ENCODE measurements at places on chromosomes 7 and 10.

DNA sequence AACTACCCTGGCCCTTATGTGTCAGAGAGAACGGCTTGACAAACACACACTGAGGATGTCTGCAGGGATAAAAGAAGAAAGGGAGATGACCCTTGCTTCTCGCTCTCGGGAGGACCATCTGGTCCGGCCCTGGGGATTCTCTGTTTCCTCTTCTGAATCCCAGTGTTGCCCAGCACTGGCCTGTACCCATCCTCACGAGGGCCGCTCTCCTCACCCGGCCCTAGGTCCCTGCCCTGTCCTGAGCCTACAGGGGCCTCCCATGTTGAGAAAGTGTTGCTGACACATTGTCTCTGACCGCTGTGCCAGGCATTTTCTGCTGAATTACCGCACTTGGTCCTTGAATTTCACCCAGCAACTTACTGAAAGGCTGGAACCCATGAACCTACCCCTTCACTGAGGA is 171.9 kb upstream of the LANCL2 start:
- DNase-seq, result no peak

GRCh38 chr7:81721437-81721836 is 48.4 kb downstream of the HGF start:
- DNase-seq, result no peak

DNA sequence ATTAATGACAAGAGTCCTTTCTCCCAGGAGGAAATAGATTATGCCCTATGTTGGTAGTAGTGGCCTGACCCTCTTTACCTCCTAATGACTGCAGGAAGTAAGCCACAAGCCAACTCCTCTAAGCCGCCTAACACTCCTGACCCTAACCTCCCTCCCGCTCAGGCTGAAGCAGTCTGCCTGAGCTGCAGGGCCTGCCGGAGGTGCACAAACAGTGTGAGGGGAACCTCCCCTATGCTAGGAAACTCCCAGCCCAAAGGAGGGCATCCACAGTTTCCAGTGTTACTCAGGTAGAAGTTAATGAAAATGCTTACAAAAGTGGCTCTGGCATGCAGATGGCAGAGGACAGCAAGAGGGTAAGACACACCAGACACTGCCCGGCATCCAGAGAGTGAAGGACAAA is 294.4 kb upstream of the GALNT17 start:
- DNase-seq, result no peak

DNA sequence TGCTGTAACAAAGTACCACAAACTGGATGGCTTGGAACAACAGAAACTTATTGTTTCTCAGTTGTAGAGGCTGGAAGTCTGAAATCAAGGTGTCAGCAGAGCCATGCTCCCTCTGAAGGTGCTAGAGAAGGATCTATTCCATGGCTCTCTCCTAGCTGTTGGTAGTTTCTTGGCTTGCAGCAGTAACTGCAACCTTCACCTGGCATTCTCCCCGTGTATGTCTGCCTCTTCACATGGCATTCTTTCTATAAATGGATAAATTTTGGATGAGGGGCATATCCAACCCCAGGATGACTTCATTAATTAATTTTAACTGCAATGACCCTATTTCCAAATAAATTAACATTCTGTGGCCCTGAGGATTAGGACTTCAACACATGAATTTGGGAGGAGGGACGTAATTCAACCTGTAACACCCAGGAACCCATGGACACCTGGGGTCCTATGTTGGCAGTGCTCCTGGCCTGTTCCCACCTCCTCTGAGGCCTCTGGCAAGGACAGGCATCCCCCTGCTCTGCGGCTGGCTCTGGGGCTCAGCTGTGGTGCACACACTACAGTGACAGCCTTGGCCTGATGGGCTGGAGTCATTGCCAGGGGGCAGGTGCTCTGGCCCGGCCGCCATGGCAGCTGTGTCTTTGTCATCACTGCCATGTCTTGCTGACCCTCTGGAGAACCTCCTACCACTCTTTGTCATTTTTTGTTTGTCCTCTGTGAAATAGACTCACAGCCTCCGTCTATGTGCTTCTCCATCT is 30.8 kb downstream of the LSMEM1 start:
- no peak for DNase-seq

- DNase-seq, result no peak
These were observed 145.6 kb upstream of the FAM20C start for GRCh38 chr7:46830-47140.

- DNase-seq, result no peak
These were observed 3.3 kb downstream of the GOLGA7B start for GRCh38 chr10:97852840-97853405.

GRCh38 chr7:129187681-129188371 is 607 bp upstream of the SMO start:
- no peak for DNase-seq

DNA sequence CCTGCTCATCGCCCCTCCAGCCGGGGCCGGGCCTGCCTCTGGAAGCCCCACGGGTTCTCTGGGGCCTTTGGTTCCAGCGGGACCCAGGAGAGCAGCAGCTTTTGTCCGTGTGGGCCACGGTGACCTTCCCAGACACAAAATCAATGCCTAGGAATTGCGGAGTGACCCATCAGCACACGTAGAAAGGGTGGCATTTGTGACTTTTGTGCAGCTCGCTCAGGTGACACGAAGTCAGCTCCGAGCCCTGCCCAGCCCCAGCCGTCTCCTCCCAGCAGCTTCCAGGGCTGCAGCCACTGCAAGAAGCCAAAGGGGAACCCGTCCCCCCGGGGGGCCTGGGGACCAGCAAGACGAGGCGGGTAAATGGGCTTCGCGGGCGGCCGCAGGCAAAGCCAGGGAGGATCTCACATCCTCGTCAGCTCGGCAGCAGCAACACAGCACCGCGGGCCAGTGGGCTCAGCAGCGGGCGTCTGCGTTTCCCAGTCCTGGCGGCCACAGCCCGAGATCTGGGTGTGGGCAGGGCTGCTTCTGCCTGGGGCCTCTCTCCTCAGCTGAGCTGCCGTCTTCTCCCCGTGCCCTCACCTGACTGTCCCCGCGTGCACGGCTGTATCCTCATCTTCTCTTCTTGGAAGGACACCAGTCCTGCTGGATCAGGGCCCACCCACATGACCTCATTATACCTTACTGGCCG is 88.5 kb downstream of the PAXIP1 start:
- no peak for DNase-seq

GRCh38 chr7:70448312-70448906 is 683.5 kb upstream of the GALNT17 start:
- no peak for DNase-seq

DNA sequence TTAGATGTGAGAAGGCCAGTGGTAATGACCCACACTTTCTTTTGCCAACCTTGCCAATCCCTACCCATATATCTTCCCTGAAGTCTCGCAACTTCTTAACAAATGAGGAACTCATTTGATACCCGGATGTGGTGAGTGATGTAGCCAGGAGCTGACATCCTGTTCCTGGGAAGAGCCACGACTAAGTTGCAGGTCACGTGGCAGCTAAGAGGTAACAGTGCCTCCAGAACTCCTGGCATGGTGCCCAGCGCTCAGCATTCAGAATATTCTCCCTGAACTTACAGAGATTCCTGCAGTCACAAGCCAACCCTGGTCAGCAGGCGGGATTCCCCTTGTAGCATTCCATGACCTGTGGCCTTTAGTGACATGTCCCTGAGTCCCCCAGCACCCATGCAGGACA is 282.5 kb downstream of the GALNT17 start:
- no peak for DNase-seq

- no peak for DNase-seq
These were observed 479.6 kb downstream of the GPAM start for GRCh38 chr10:111703986-111704385.

DNA sequence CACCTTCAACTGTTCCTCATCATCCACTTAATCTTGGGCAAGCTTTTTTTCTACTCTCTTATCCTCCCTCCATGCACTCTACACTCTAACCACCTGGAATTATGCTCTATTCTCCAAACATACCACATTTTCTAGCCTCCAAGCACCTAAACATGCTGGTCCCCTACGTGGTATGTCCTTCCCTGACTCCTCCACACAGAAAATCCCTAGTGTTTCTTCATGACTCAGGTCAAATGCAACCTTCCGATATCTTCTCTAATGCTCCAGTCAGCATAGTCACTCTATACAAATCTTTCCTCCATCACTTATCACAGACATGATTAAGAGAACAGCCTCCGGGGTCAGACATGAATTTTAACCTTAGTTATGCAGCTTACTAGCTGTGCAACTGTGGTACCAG is 68.8 kb downstream of the ARMH3 start:
- DNase-seq, result no peak

DNA sequence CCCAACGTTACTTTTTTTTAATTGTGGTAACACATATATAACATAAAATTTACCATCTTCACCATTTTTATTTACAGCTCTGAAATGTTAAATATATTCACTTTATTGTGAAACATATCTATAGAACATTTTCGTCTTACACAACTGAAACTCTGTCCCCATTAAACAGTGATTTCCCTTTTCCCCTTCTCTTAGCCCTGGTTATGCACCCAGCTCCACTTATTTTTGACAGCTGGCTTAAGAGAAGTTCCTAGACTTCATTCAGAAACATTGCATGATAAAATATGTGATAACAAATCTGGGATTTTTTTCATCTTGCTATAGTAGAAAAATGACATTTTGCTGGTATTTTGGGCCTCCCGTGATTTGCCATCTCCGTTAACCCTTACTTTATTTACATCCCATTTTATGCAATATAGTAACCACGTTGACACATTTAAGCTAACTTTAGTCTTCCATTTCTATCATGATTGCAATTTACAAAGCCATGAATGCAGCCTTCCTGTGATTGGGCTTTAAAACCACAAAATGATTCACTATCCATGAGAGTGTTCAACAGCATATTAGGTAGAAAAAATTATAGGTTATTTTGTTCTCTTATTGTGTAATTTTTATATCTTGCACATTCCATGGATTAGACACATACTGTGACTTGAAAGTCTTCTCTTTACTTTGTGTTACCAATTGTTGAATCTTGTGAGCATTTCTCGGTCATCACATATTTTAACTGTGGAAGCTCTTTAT is 139.6 kb downstream of the SND1 start:
- DNase-seq, result peak; percentile 80

DNA sequence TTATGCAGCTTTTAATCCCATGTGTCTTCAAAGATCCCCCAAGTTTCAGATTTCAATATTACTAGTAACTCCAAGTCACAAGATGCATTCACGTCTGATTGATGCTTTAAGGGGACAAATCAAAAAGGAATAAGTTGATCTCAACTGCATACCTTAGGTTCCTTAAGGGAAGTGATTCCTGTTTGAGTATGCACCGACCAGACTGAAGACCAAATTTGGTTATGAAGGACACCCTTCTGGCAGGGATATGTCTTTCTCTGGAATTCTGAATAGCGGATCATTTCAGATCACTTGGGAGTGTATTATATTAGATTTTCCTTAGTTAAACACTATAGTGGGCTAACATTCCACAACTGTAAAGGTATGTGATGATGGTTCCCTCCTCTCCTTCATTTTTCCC is 4.3 kb downstream of the KIF5B start:
- DNase-seq, result no peak

DNA sequence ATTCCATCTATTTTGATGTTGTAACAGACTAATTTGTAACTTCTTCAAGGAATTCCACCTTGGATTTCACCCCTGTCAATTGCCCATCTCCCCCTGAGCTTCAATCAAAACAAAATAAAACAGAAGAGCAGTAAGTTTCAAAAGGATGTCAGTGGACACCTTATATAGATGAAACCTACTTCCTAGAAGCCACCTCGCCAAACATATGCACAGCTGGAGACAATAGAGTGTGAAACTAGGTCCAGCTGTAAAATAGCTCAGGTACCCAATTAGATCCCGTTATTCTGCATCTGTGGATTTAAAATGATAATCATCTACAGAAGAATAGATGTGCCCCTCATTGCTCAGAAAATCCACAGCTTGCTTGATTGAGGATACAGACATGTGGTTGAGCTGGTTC is 598.6 kb downstream of the SH2D4B start:
- DNase-seq, result no peak

DNA sequence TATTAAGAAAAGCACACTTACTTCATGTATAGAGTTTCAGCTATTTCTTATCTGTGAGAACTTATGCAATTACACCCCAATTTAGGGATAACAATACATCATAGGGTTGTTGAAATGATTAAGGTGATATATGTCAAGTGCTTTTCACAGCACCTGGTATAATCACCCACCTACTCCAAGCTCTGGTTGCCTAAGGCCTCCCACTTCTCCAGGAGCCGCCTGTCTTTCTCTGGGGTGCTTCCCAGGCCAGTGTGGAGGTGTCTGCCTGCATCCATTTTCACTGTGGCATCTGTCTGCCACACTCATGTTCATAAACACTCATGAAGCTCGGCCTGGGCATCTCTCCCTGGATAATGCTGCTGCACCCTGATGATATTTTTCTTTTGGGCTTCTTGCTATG is 250.3 kb downstream of the STK31 start:
- no peak for DNase-seq

GRCh38 chr10:78642269-78642816 is 426.4 kb upstream of the ZMIZ1 start:
- no peak for DNase-seq

DNA sequence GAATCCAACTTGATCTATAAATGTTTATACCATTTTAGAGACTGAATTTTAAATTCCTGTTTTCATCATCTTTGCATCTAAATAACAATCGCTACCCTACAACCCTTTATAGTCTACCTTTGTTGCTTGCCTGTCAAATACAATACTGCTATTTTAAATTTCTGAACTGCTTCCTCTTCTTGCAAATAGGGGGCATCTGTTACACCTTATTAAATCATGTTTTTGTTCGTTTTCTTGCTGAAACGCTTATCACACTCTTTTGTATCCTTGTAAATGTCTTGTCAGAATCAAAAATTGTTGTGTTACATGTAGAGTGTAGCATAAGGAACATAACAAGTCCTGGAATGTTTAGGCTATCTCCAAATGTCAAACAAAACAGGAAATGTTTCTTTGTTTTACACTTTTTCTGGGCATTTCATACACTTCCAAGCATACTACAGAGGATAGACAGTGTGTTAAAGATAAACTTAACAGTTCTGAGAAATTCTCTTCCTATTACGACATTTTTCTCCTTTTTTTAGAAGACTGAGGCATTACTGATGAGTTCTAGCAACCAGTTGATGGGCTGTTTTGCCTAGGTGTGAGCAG is 281.3 kb downstream of the GPR158 start:
- no peak for DNase-seq

DNA sequence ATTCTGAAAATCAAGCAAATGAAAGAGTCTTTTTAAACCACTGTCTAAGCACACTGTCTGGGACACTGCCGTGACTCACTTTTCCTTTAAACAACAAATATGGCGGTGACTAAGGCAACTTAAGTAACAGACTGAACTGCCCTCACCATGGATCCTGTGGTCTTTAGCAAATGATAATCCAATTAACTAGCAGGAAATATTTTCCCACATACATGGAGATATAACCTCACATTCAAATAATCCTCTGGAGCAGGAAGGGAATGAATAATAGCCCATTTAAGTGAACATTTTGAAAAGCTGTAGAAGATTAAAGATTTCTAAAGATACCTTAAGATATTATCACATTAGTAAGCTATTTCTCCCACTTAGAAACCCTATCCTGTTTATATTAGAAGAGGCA is 40.3 kb upstream of the LRRC17 start:
- DNase-seq, result peak; percentile 75
